ENCODE measurements at places on chromosomes 2 and 18. TPM values are rescaled to one million over a fixed set of nuclear protein-coding genes. Genes with fewer than 3 reads are reported as not detected.
A peak's percentile ranks its signal among the peaks of the same experiment; 100 is the strongest.

DNA sequence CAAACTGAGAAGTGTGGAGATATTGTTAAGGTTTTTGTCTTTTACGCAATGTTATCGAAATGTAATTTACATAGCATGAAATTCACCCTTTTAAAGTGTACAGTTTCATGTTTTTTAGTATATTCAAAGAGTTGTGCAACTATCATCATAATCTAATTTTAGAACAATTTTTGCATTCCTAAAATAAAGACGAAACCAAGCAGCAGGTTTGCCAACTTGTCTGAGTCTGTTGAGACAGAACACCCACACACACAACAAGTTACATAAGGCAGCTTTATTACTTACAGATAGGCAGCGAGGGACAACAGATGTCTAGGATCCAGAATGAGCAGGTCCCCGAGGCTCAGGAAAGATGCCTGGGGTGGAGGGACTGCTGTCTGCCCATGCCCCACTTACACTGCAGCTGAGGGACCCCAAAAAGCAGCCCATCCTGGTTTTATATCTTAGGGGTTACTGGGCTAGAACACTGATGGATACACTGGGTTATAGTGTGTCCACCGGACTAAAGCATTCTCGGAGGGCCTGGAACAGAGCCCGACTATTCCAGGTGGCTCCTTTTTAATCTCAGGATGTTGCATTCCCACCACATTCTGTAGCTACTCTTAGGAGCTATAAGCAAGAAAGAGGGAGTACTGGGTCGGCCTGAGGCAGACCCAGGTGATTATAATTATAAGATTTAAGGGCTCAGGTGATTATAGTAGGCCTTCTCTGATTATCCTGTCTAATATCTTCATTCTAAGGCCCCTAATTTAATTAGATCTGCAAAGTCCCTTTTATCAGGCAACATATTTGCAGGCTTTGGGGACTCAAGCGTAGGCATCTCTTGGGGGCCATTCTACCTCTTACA is 150.2 kb upstream of the DOK6 start:
- peak; percentile 4 for DNase-seq

GRCh38 chr2:237300739-237301138 is 113.2 kb downstream of the COL6A3 start:
- DNase-seq = no peak

- DNase-seq = no peak
Measured at GRCh38 chr2:88058191-88058590, 2.6 kb upstream of the KRCC1 start.

DNA sequence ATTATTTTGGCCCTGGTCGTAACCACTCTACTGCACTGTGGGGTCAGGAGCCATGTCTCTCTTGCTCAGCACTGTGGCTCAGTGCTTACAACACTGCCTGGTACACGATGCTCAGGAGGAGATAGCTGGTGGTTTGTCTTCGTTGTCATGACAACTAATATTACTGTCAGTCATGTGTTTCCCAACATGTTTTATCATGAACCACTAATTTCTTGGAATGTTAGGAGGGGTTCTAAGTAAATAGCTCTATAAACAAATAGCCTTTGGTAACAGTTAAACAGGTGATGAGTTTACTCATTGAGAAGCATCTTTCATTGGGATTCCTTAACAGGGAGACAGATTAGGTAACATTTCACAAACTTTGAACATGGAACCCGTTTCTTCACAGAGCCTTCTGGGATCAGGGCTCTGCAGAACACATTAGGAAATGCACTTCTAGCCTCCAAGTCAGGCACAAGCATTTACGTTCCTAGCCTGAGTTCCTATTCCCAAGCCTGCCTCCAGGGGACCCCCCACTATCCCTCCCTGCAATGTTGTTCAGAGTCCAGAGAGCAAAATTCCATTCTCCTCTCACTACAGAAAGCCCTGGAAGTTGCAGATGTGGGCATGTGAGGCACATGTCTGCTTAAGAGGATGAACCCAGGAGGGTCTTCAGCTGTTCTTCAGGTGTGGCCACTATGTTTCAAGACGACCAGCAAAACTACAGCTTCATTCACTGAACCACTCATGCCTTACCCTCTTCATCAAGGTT is 6.4 kb upstream of the RBM44 start:
- no peak for DNase-seq

GRCh38 chr2:12287220-12287751 is 429.4 kb upstream of the TRIB2 start:
- DNase-seq = no peak

GRCh38 chr2:131542438-131543384 is 15.0 kb downstream of the CCDC74A start:
- DNase-seq = no peak

GRCh38 chr2:216081012-216081411 is 597 bp downstream of the PECR start:
- no peak for DNase-seq

DNA sequence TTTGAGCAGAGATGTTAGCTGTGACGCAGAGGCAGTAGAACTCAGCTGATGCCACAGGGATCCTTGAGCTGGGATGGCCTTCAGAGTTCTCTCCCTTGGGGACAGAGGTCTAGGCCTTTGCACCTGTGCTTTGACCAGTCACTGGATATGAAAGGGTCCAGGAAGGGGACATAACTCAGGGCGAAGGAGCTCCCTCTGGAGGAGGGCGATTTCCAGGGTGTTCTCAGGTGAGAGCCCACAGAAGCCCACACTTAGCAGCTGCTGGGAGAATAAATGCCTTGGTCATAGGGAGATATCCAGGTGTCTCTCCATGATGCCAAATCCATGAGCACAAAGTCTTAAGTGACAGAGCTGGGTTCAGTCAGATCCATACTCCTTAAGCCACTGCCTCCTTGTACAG is 369.2 kb downstream of the NYAP2 start:
- DNase-seq = no peak

C2orf15 gene
- 0.37 TPM for polyA plus RNA-seq

MAPRE2 gene
- 20.0 TPM for polyA plus RNA-seq

MEP1B gene
- polyA plus RNA-seq = 0.11 TPM

Measured in forelimb muscle (tissue), 1 donor.